Small intestine (tissue), 16 donors: ENCODE measurements at places on chromosomes 4 and X. TPM values are rescaled to one million over a fixed set of nuclear protein-coding genes. Genes with fewer than 3 reads are reported as not detected.

The TMEM165 gene
- polyA plus RNA-seq = 26.7 TPM

The BEX3 gene
- polyA plus RNA-seq = 8.1 TPM

The FGF13 gene
- 0.67 TPM for polyA plus RNA-seq

GRCh38 chr4:137601934-137602333, 69.6 kb upstream of the PCDH18 start:
- H3K4me1 ChIP-seq = no peaks in the 10 kb centered on the region
- no peak overlapping the region for H3K27ac ChIP-seq
- H3K4me3 ChIP-seq = no peak overlapping the region
- H3K27me3 ChIP-seq = no peaks in the 10 kb centered on the region

GRCh38 chrX:30302956-30303355, 6.2 kb downstream of the NR0B1 start:
- H3K36me3 ChIP-seq = no peaks in the 10 kb centered on the region
- no peaks in the 10 kb centered on the region for H3K4me1 ChIP-seq
- no peak for DNase-seq
- H3K27me3 ChIP-seq = peaks cover 2% of the 10 kb centered on the region
- no peak overlapping the region for H3K4me3 ChIP-seq

The SSX3 gene
- not detected for polyA plus RNA-seq

GRCh38 chrX:103417370-103417769, 41.0 kb downstream of the BEX3 start:
- no peak overlapping the region for H3K4me3 ChIP-seq
- H3K27me3 ChIP-seq = no peaks in the 10 kb centered on the region
- H3K4me1 ChIP-seq = no peaks in the 10 kb centered on the region
- no peaks in the 10 kb centered on the region for H3K36me3 ChIP-seq

- H3K27ac ChIP-seq = no peak overlapping the region
- no peaks in the 10 kb centered on the region for H3K27me3 ChIP-seq
- no peaks in the 10 kb centered on the region for H3K4me1 ChIP-seq
- no peaks in the 10 kb centered on the region for H3K36me3 ChIP-seq
- no peak overlapping the region for H3K4me3 ChIP-seq
These were observed 724.8 kb upstream of the FTHL17 start for GRCh38 chrX:31796624-31797023.

- H3K27me3 ChIP-seq = no peaks in the 10 kb centered on the region
- H3K4me3 ChIP-seq = no peak overlapping the region
- H3K36me3 ChIP-seq = no peaks in the 10 kb centered on the region
These were observed 580.1 kb downstream of the RAPGEF2 start for GRCh38 chr4:159682996-159683395.

DNA sequence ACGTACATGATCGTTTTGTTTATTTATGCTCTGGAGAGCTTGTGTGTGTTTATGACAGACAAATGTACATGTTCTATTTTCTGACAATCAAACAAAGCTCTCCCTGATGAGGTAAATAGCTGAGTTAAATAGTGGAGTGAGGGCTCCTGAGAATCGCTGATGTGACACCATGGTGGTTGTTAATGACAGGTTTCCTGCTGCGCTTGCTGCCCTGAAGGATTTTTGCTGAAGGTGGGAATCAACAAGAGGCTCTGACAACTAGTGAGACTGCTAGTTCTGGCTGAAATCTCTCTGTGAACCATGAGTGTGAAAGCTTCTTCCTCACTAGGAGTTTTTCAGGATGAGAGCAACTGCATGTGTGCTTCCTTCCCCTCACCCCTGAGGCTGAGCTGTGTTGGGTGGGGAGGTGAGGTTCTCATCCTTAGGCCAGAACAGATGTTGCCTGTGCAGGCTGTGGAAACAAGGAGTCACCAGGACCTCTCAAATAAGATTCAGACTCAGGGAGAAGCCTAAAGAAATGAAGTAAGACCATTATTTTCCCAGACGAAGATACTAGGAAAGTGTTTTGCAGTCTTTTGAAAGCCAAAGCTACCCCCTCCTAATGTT, 173.4 kb upstream of the JADE1 start:
- no peaks in the 10 kb centered on the region for H3K27me3 ChIP-seq
- no peak overlapping the region for H3K27ac ChIP-seq
- no peaks in the 10 kb centered on the region for H3K36me3 ChIP-seq
- peaks cover 8% of the 10 kb centered on the region for H3K4me1 ChIP-seq

GRCh38 chr4:156326246-156326645, 372.6 kb upstream of the CTSO start:
- no peak overlapping the region for H3K27ac ChIP-seq
- no peaks in the 10 kb centered on the region for H3K27me3 ChIP-seq
- H3K4me3 ChIP-seq = no peak overlapping the region
- H3K4me1 ChIP-seq = no peaks in the 10 kb centered on the region
- H3K36me3 ChIP-seq = no peaks in the 10 kb centered on the region

DNA sequence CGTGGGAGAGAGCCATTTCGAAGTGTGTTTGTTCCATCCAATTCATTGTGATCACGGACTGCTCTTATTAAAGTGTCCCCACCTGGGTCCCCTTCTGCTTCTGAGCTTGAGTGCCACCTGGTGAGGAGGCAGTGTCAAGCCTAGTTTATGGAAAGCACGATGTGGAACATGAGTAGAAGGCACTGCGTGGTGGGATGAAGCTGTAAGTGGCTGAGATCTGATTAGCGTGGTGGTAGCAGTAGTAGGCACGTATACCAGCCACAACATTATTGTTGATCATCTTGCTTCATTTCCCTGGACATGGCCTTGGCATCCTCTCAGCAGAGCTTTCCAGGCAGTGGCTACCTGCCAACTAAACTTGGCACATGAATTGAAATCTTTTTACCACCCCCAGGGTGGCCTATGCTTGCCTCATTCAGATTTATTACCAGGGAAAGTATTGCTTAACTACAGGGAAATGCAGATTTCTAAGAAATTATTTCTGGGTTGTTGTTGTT, 46.4 kb downstream of the GPAT3 start:
- H3K4me1 ChIP-seq = peaks cover 5% of the 10 kb centered on the region
- no peaks in the 10 kb centered on the region for H3K36me3 ChIP-seq
- H3K27ac ChIP-seq = no peak overlapping the region
- no peak for DNase-seq
- no peaks in the 10 kb centered on the region for H3K27me3 ChIP-seq

The FDCSP gene
- not detected for polyA plus RNA-seq

- H3K4me3 ChIP-seq = no peak overlapping the region
- H3K36me3 ChIP-seq = no peaks in the 10 kb centered on the region
- no peak overlapping the region for H3K27ac ChIP-seq
- H3K4me1 ChIP-seq = no peaks in the 10 kb centered on the region
- no peaks in the 10 kb centered on the region for H3K27me3 ChIP-seq
- no peak for DNase-seq
These were observed 159.6 kb upstream of the ANK2 start for GRCh38 chr4:112889619-112890527.

- no peak for DNase-seq
- H3K36me3 ChIP-seq = no peaks in the 10 kb centered on the region
- H3K27me3 ChIP-seq = no peaks in the 10 kb centered on the region
- no peak overlapping the region for H3K4me3 ChIP-seq
These were observed 181.7 kb downstream of the GBA3 start for GRCh38 chr4:22874334-22874912.

GRCh38 chr4:112296949-112297880, at the start of gene ALPK1:
ALPK1 (plus strand) TSS chr4:112297369.
- H3K27me3 ChIP-seq = no peaks in the 10 kb centered on the region
- no peaks in the 10 kb centered on the region for H3K36me3 ChIP-seq
- peak within 1 kb of the TSS; percentile 41 for H3K27ac ChIP-seq
- peak; percentile 88 for DNase-seq
- H3K4me3 ChIP-seq = peak within 1 kb of the TSS; percentile 32
- peaks cover 16% of the 10 kb centered on the region for H3K4me1 ChIP-seq

DNA sequence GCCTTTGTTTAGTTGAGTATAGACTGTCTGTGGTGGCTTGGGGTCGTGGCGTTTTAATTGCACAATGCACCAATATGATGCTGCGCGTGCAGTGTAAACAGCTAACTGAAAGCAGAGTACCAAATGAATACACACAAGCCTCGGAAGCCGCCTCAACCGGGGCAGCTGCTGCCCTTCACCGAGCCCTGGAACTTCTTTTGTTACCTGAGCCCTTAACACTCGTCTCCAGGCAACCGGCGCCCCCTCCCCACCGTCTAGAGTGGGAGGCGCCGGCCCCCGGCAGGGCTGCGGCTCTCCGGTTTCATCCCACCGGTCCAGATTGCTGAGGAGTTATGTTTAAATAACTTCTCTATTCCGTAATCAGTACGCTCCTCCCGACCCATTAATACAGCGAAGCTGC, 173.2 kb upstream of the TBL1X start:
- H3K4me1 ChIP-seq = no peaks in the 10 kb centered on the region
- peaks cover 17% of the 10 kb centered on the region for H3K27me3 ChIP-seq
- DNase-seq = no peak
- H3K4me3 ChIP-seq = no peak overlapping the region
- H3K36me3 ChIP-seq = no peaks in the 10 kb centered on the region

The ASMT gene
- polyA plus RNA-seq = 0.06 TPM

The BEND2 gene
- not detected for polyA plus RNA-seq

The NXF2 gene
- 0.03 TPM for polyA plus RNA-seq

The ARHGAP36 gene
- polyA plus RNA-seq = 1.3 TPM
